ENCODE measurements at places on chromosomes 7 and 10.

DNA sequence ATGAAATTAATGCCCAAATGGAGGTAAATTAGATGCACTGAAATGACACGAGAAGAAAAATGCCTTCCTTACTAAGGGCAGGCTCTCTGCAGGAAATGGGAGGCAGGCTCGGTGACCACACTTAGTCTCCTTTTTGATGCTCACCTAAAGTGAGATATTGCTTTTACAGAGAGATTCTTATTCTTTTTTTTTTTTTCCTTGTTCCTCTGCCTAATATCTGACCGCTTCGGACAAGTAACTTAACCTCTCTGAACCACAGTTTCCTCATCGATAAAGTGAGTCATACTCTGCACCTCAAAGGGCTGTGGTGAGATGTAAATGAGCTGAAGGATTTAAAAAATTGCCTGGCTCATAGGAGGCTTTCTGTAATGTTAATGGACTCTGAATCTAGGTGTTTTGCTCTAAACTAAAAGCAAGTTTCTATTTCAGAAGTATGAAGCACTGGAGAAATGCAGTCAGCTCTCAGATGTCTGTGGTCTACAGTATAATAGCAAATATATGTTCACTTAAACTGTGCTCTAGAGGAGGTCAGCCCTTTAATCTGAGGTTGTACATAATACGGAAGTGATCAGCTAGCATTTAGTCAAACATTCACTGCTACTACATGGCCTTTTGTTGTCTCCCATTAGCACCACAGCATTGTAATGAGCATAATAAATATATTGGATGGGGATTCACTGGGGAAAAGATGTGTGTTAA, 23.2 kb downstream of the NKX2-3 start:
- DNase-seq = no peak

- DNase-seq = no peak
These were observed 89.9 kb upstream of the PPP1R3A start for GRCh38 chr7:114008696-114009095.

GRCh38 chr10:102492983-102493382, 9.5 kb downstream of the ACTR1A start:
- no peak for DNase-seq

DNA sequence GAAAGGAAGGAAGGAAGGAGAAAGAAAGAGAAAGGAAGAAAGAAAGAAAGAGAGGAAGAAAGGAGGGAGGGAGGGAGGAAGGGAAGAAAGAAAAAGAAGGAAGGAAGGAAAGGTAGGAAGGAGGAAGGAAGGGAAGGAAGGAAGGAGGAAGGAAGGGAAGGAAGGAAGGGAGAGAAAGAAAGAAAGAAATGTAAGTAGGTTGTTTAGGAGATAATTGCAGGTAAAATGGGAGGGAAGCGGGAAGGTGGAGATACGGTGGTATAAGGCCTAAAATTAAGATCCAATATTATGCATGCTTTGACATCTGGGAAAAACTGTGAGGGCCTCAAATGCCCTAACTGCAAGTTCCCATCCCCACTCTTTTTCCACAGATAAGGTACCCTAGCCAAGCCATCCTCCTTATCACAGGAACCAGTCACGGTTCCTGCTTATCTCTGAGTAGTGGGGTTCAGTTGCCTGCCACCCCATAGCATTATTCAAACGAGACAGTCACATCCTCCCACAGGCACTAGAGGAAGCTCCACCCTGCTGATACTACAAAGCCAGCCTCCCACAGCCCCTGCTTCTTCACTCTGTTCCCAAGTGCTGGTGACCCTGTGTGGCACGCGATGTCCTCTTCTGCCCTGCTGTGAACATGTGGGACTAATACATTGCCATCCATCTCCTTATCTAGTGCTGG, 28.7 kb downstream of the ST8SIA6 start:
- DNase-seq = peak; percentile 88

DNA sequence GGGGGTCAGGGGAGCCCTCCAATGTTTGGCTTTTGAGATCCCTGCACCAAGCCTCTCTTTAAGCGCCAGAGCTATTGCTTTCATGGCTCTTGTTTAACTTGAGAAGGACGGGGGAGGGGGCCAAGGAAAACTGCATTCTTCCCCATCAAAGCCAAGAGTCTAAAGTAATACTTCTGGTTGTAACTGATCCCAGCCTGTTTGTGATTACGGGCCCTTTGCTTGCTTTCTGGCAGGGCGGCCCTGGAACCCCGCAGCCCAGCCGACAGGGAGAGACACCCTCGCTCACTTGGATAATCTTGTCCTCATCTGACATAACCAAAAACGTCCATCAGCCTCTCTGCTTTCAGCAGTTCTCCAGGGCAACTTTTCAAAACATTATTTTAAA, 154.7 kb downstream of the NEURL1 start:
- DNase-seq = no peak

DNA sequence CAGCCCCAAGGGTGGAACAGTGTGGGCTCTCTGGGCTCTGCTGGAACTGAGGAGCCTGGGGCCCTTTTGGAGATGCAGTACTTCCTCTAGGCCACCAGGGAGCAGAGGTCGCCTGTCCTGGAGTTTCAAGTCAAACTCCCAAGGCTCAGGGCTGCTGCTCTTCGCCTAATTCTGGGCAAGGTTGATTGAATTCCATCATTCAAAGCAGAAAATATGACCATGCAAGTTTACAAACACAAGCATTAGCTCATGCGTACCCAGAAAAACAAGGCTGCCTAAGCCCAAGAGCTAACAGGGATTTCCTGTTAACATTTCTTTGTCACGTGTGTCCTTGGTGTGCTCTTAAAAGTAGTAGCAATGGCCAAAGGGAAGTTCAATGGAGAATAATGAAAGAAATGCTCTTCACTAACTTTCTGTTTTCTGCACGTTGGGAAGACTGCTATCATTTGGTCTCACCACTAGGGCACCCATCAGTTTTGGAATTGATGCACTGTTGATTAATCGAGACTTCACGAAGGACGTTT, 20.1 kb downstream of the LDB3 start:
- DNase-seq = peak; percentile 79

GRCh38 chr7:96136600-96137239, 185.2 kb downstream of the SLC25A13 start:
- no peak for DNase-seq

- no peak for DNase-seq
These were observed 90.3 kb upstream of the FAM133B start for GRCh38 chr7:92680442-92680841.

- no peak for DNase-seq
These were observed 102.3 kb upstream of the PLXDC2 start for GRCh38 chr10:19713800-19714525.

- no peak for DNase-seq
These were observed 757.8 kb upstream of the KCND2 start for GRCh38 chr7:119515214-119515613.

- no peak for DNase-seq
These were observed 552.9 kb downstream of the ARL4A start for GRCh38 chr7:13240349-13240748.

DNA sequence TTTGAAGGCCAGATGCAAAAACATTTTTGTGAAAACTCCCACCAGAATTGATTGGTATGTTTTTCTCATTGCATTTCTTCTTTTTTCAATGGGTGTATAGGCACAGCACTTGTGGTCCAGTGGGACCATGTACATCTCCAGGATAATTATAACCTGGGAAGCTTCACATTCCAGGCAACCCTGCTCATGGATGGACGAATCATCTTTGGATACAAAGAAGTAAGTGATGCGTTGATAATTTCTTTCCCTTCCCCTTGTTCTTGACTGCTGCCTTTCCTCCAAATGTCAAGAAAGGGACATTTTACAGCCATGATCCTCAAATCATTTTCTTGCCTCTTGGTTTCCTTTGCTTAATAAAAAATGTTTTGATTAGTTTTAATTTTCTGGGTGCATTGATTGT, 331.5 kb downstream of the PLXDC2 start:
- no peak for DNase-seq

- no peak for DNase-seq
These were observed 12.3 kb downstream of the RPA3 start for GRCh38 chr7:7706101-7706511.

GRCh38 chr7:154186811-154187210, 134.6 kb downstream of the DPP6 start:
- DNase-seq = no peak

GRCh38 chr7:121262221-121262620, 66.6 kb upstream of the WNT16 start:
- DNase-seq = no peak

GRCh38 chr7:85509476-85509875, 322.6 kb upstream of the SEMA3D start:
- DNase-seq = no peak

DNA sequence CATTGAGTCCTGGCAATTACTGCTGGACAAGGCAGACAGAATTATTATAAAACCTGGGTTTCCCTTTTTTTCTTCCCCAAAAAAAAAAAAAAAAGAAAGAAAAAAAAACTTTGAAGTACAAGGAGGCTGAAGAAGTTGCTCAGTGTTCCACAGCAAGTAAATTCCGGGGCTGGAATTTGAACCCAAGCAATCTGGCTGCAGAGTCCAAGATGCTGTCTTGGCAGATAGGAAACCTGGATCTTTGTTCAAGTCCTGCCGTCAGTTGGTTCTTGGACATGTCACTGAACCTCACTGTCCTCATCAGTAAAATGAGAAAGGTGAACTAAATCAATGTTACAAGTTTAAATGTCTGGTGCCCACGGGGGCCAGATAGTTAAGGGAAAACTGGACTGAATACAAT, 35.3 kb downstream of the ARID5B start:
- no peak for DNase-seq

- no peak for DNase-seq
These were observed 17.0 kb downstream of the KLHDC10 start for GRCh38 chr7:130087364-130087763.
